NCI-H187 (cell line): ENCODE measurements at places on chromosomes 2 and 18.

DNA sequence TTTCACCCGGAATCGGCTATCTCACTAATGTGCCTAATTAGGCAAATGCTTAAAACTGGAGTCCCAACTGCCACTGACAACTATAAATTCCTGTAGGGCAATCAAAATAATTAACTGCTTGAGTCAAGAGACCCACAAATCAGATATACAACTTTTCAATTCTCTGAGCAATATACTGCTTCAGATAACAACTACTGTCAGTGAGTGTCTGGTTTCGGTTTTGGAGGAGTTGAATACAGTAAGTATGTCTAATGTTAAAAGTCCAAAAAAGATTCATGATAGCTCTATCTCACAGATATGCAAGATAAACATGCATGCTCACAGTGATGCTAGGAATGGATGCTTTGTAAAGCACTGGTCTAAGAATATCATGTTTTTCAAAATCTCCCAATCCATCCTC is 283.3 kb downstream of the NRXN1 start:
- no peak for DNase-seq

- no peak for DNase-seq
Measured at GRCh38 chr2:24929230-24929629, 9.2 kb upstream of the ADCY3 start.

- no peak for DNase-seq
Measured at GRCh38 chr2:135510577-135510976, 20.4 kb downstream of the ZRANB3 start.

GRCh38 chr18:13328213-13328612 is 109.7 kb downstream of the LDLRAD4 start:
- no peak for DNase-seq

- DNase-seq = no peak
Measured at GRCh38 chr2:172234716-172235691, 132.3 kb upstream of the DLX2 start.

DNA sequence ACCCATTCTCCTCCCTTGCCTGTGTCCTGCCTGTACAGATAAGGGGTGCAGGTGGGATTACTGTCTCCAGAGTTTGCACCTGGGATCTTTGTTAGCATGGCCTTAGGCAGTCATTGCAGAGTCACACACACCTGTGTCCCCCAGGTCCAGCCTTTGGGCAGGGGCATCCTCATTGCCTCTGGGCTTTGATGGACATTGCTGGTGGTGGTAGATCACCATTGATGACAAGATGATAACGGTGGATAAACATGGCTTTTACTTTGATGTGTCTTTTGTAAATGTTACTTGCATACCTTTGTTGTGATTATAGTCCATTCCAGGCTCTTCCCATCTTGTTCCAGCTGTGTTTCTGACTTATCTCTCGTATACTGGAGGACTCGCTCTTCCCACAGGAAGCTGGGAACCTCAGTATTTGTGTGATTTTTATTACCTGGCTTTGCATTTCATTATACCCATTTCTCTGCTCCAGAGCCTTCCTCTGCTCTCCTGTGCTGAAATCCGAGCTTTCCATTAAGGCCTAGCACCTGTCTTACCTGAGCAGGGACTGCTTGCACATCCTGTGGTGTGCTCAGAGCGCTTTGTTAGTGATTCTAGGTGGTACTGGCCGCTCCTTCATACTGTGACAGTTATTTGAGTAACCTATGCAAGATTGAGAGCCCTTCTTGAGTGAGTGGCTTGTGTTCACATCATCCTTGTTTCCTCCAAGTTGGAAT is 79.2 kb downstream of the PTPRM start:
- no peak for DNase-seq

- no peak for DNase-seq
Measured at GRCh38 chr18:76426737-76427305, 68.2 kb downstream of the ZNF516 start.

GRCh38 chr18:68284236-68284780 is 430.6 kb downstream of the TMX3 start:
- no peak for DNase-seq

GRCh38 chr2:43370705-43371104 is 144.3 kb upstream of the ZFP36L2 start:
- DNase-seq = no peak

DNA sequence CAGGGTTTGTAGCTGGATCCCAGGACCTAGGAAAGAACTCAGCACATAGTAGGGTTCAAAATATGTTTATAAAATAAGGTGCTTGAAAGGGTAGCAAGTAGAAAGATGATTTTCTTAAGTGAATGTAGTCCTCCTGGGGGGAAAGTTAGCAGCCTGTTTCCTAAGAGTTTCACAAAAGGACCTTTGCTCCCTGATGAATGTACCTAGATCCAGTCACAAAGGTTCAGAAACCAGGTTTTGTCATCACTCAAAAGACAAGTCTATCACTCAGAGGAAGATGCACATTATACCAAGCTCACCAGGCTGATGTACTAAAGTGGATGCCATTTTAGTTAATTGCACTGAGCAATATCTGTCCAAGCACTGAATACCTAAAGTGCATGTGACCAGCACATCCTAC is 378.2 kb downstream of the BCL11A start:
- no peak for DNase-seq

- DNase-seq = no peak
Measured at GRCh38 chr18:12657684-12658425, at the start of gene SPIRE1. SPIRE1 (minus strand) TSS chr18:12658107; CDS start chr18:12657866, 241 bp downstream.

GRCh38 chr2:60529785-60530627 is 23.4 kb downstream of the BCL11A start:
- DNase-seq = no peak

DNA sequence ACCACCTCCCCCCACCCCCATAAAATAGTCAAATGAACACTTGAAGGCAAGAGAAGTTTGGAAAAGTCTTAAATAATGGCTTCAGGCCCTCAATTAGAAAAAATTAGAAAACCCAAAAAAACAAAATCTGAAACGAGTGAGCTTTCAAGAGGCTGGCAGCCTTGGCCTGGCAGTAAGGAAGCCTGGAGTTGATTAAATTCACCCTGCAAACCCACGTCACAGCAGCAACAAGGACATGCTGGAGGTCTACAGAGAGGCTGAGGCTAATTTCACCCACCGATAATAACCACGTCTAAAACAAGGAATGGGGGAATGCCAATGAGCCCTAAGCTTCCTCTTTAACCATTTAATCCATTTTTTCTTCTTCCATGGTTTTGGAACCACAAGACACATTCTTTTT is 122.7 kb upstream of the SMAD7 start:
- DNase-seq = no peak

DNA sequence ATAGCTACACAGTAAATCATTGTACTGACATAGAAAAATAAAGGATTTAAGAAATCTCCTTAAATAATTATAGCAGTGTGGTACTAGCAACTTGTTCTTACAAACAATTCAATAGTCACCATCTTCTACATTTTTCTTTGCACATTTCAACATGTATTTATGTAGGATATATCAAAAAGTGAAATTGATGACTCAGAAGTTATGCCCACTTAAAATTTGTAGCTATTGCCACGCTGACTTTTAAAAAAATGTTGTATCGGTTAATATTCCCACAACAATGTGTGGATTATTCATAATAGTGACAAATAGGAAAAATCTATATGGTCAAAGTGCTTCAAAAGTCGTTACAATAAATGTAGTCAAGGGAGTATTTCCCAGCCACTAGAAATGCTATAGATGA is 6.7 kb downstream of the TGFA start:
- DNase-seq = no peak

- DNase-seq = peak; percentile 71
Measured at GRCh38 chr2:25982273-25982967, at the start of gene KIF3C. KIF3C (minus strand) TSS chr2:25982497; CDS start chr2:25981917, 580 bp downstream.

- DNase-seq = no peak
Measured at GRCh38 chr2:241870081-241870541, 582 bp downstream of the RTP5 start.

DNA sequence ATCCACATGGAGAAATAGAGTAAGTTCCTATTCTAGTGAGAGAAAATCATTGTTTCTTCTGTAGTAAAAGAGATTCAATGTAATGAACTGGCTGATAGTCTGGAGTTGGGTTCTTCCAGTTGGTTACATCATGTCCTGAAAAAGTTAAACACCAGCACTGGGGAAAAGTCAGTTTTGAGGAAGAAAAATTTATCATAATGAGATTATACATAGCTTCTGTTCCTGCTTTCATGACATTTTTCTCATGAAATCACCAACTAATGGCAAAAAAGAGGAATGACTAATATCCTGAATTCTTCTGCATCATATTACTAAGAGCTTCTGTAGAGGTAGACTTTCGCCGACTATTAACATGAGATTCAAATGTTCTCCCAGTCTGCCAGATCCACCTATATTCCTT is 69.2 kb upstream of the SLC9A2 start:
- no peak for DNase-seq

GRCh38 chr18:14031053-14031452 is 101.2 kb downstream of the ZNF519 start:
- no peak for DNase-seq

DNA sequence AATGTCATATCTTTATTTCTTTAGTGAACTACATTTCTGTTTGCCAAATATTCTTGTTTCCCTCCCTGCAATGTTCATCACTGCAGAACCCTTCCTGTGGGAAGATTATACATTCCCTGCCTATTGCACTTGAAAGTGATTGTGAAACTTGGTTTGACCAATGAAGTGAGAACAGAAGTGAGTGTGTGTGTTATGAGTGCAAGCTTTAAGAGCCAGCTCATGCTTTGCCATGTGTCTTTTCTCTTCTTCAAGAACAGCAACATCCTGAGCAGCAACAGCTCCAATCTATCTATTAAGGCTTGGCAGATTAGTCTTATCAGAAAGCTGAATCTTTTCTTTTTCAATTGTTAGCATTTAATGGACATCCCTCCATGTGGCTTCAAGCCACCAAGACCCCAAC is 42.0 kb upstream of the UBE2E3 start:
- DNase-seq = no peak

GRCh38 chr2:165440367-165440766 is 29.1 kb upstream of the CSRNP3 start:
- DNase-seq = no peak

DNA sequence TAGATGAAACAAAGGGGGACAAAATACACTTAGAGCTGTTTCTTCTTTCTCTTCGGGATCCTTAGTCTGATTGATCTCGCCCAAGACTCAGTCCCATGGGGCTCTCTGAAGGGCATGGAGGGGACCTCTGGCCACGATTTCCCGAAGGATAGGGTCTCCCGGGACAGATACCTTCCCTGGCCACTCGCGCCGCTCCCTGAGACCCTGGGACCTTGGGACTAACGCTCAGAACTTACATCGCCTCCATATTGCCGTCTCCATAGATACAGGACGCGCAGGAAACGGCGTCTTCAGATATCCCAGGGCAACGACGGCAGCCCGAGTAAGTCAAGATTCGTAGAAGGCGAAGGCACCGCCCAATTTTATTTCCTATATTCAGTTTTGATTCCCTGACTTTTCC is at the start of gene CFAP65:
TSS of gene CFAP65 (minus strand) at position 265 of the 400 bp plus-strand sequence. CDS start 2,468 bp downstream, outside the sequence.
- peak; percentile 2 for DNase-seq

- no peak for DNase-seq
Measured at GRCh38 chr2:101752716-101753616, 55.5 kb downstream of the MAP4K4 start.

DNA sequence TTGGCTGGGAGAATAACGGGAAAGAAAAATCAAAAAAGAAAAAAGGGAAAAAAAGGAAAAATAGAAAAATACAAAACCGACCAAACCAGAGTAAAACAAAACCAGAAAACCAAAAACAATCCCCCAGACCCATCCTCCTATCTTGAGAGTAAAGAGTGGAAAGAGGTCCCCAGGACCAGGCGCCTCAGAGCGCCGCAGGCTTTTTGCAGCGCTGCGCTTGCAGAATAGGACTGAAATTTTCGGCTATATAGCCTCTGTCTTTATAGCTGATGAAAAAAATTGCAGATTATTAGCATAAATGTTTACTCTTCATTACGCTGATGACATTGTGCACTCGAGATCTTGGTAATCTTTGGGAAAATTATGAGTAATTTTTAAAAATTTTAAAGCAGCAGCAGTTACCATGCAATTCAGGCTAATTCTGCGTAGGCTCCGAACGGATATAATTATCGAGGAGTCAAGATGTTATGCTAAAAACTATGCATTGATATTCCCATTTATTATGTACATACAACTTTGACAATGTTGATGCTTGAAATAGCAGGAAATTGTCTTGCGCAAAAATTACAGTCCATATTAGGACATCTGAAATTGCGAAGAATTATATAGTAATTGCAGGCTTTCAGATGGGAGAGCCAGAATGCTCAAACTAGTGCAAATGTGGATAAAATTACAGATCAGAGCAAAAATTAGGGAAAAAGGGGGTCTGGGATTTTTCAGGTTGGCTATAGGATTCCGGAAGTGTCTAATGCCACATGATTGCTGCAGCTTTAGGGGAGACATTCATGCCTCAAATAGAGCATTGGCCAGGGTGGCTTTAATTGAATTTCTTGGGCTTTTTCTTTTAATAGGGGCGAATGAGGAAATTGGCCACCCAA is 8.3 kb downstream of the DLX1 start:
- DNase-seq = no peak

DNA sequence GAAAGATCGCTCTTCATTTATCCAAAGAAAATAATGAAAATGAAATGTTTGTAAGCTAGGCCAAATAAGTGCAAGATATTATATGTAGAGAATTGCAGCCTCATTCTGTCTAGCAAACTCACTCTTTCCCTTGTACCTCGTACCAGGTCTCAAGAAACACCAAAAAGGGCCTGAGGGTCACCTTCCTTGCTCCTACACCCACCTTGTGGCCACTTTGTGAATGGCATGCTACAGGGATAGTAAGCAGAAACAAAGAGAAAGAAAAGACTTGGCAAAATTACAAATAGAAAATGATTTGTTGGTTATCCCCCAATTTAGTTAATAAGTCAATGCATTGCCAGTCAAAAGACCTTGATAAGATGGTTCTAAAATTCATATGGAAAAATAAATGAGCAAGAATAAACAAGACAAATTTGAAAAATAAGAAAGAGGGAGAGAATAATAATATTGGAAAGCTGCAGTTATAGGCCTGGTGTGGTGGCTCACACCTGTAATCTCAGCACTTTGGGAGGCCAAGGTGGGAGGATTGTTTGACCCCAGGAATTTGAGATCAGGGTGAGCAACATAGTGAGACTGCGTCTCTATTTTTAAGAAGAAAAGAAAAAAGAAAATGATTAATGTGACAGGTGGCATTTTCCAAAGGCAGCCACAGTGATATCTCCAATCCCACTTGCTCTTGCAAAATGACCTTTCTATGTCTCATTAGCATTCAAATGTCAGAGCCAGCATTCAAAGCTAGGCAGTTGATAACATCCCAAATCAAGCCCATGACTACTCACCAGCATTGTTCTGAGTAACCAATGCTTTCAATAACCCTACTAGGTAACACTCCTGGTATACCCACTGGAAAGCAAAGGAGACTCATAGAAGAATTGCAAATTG is 38.8 kb upstream of the BMP10 start:
- DNase-seq = peak; percentile 63

GRCh38 chr2:65227020-65227455 is 593 bp upstream of the ACTR2 start:
- no peak for DNase-seq

GRCh38 chr18:34631093-34631966 is 78.8 kb upstream of the DTNA start:
- no peak for DNase-seq

- no peak for DNase-seq
Measured at GRCh38 chr2:111954602-111955332, 56.4 kb downstream of the MERTK start.

GRCh38 chr18:6031002-6031401 is 135.7 kb upstream of the TMEM200C start:
- DNase-seq = no peak

GRCh38 chr18:6807515-6808257 is 78.2 kb downstream of the ARHGAP28 start:
- DNase-seq = no peak
